ENCODE measurements at places on chromosomes 1 and 21. TPM values are rescaled to one million over a fixed set of nuclear protein-coding genes. Genes with fewer than 3 reads are reported as not detected.

GRCh38 chr1:12486401-12487005, 131.5 kb downstream of the DHRS3 start:
- DNase-seq: peak; percentile 85

DNA sequence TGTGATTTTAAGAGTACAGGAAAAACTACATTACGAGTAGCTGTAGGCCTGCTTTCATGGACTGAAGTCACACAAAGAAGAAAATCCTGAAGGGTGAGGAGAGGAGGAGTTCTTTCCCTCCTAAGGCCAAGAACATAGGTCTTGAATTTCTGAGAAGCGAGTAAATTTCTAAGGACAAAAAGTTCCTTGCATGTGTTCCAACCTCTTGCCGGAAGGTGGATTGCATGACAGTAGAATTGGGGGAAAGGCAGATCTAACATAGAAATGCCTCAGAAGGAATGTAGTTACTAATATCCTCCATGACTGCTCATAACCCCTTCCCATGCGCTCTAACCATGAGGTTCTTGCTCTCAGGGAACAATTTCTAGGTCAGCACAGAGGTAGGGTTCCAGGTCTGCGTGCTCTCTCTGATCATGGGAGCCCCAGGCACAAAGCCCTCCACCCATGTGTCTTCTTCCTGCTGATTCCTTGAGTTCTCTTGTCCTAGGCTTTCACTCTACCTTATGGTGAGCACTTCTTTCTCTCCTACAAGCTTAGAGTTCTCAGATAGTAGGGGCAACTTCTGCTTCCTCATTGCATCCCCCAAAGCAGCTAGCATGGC, 13.7 kb downstream of the CD2 start:
- no peak for DNase-seq

GRCh38 chr21:24583473-24583872, 1023.8 kb downstream of the MRPL39 start:
- DNase-seq: no peak

GRCh38 chr1:222781251-222781650, 33.6 kb upstream of the DISP1 start:
- no peak for DNase-seq

DNA sequence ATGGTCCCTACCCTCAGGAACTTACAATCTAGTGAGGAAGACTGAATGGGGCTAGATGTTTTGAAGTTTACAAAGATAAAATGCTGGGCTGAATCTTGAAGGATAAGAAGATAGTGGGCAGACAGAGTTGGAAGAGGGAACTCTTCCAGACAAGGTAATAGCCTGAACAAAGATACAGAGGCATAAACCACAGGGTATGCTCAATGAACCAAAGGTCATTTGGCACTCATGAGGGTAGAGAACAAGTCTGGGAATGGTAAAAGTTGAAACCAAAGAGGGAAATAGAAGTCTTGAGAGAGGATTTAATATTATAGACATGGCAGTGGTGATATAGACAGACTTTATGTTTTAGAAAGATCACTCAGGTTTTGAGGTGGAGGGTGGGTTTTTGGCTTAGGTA, 48.1 kb upstream of the ZSWIM5 start:
- no peak for DNase-seq

GRCh38 chr1:78081980-78082860, 36.5 kb downstream of the GIPC2 start:
- DNase-seq: peak; percentile 74

DNA sequence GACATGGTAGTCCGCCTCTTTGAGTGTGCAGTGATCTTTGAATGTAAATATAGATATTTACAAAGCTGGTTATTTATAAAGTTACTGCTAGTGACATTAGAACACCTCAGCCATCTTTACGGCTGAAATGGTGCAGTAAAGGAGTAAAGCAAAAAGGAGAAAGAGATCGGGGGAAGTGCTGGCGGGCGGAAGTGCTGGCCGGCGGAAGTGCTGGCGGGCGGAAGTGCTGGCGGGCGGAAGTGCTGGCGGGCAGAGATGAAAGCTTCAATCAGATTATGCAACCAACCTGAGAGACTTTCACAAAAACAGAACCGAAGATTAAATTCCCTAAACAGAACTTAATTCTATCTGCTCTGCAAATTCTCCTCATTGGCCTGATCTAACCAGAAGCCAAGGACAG, 1.4 kb upstream of the OR14A16 start:
- no peak for DNase-seq

GRCh38 chr1:150763018-150763417, 2.6 kb downstream of the CTSS start:
- no peak for DNase-seq

- peak; percentile 68 for DNase-seq
Measured at GRCh38 chr1:202155478-202156021, 4.9 kb downstream of the PTPN7 start.

DNA sequence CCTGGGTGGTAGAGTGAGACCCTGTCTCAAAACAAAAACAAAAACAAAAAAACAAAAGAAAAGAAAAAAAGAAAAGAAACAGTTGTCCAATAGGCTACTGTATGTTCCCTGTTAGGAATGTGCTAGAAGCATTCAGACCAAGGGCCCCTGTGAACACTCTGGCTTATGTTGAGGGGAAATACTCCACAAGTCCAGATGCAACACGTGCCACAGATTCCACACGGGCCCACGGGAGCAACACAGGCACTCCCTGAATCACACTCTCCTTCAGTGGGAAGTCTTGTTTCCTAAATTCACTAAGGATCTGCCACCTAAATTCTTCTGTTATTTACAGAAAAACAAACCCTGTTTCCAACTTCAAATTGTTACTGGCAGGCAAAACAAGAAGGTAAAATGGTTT, 291.1 kb downstream of the PCP4 start:
- no peak for DNase-seq

DNA sequence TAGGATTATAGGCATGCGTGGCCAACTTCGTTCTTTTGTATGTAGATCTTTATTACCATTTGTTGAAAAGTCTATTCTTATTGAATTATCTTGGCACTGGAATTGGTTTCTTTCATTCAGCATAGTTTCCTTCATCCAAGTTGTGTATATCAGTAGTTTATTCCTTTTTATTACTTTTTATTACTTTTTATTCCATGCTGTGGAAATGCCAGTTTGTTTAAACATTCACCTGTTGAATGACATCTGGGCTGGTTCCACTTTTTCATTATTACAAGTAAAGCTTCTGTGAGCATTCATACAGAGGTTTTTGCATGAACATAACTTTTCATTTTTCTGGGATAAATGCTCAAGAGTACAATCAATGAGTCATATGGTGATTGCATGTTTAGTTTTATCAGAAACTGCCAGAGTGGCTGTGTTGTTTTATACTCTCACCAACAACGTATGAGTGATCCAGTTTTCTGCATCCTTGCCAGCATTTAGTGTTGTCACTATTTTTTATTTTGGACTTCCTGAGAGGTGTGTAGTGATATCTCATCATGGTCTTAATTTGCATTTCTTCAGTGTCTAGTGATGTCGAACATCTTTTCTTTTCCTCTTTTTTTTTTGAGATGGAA, 28.6 kb downstream of the PTPRU start:
- DNase-seq: peak; percentile 57

- DNase-seq: no peak
Measured at GRCh38 chr1:13619909-13620308, 36.3 kb downstream of the PDPN start.

ADAMTSL4 gene
- total RNA-seq: 1.2 TPM

MIXL1 gene
- not detected for total RNA-seq

MYBPH gene
- not detected for total RNA-seq

SPRR2A gene
- not detected for total RNA-seq

SPRR5 gene
- not detected for total RNA-seq

SPRR1B gene
- not detected for total RNA-seq

Data from M059J (cell line).